ENCODE measurements at places on chromosomes 3 and 15.

- no peak overlapping the region for H3K27ac ChIP-seq
- H3K4me3 ChIP-seq: no peak overlapping the region
- no peaks in the 10 kb centered on the region for H3K27me3 ChIP-seq
- no peaks in the 10 kb centered on the region for H3K4me1 ChIP-seq
Measured at GRCh38 chr3:189813647-189814240, 182.6 kb downstream of the TP63 start.

DNA sequence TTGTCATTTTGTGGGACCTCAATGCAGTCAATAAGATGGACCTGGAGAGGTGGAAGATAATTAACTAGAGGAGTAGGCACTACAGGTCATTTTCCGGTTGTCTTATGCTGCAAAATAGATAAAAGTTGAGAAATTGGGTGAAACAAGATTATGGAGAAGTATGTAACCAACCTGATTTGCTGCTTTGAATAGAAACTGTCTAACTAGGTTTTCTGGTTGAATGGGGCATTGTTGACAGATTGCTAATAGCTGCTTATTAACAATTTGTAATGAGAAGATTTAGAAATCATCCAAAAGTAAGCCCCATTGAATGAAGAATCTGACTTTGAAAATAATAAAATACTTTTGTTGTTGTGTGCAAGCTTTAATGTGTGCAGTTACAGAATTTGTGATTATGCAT is 26.2 kb downstream of the PIAS1 start:
- no peak overlapping the region for H3K27ac ChIP-seq
- DNase-seq: no peak
- no peaks in the 10 kb centered on the region for H3K27me3 ChIP-seq

DNA sequence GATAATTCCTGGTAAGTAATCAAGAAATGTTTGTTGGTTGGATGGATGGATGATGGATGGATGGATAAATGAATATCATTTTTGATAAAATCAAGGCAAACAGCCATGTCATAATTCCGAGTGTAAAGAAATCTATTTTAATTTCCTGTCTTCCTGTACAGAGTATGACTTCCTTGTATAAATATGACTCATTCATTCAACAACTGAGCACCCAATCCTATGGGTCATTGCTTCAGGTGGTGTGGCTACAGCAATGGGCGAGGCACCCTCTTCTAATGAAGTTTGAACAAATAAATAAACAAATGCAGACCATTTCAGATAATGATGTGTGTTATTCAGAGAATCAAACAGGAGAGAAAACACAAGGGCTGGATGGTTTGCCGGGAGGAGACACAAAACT is 198.7 kb downstream of the TNIK start:
- no peaks in the 10 kb centered on the region for H3K27me3 ChIP-seq
- H3K27ac ChIP-seq: no peak overlapping the region
- H3K36me3 ChIP-seq: peaks cover 4% of the 10 kb centered on the region
- H3K4me1 ChIP-seq: peaks cover 70% of the 10 kb centered on the region
- no peak overlapping the region for H3K4me3 ChIP-seq

- DNase-seq: no peak
- H3K27ac ChIP-seq: no peak overlapping the region
- no peak overlapping the region for H3K4me3 ChIP-seq
- peaks cover 4% of the 10 kb centered on the region for H3K36me3 ChIP-seq
- no peaks in the 10 kb centered on the region for H3K27me3 ChIP-seq
Measured at GRCh38 chr3:72487078-72487765, 361.0 kb downstream of the SHQ1 start.

DNA sequence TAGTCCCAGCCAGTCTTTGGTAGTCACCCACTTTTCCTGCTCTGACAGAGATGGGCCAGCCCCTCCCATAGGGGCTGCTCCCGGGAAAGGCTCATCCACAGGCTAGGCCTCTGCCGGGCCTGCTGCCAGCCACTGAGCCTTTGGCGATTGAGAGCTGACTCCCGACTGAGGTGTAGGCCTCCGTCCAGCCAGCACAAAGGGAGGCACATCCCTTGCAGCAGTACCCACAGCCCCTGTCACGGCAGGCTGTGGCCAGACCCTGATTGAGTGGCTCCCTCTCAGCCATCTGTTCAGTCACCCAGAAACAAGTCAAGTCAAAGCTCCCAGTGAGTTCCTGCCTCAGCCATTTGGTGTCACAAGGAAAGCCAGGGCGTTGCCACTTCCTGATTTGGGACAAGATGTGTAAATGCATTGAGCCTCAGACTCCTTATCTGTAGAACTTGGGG is 6.2 kb upstream of the PAK6 start:
- no peak overlapping the region for H3K4me3 ChIP-seq
- H3K36me3 ChIP-seq: peaks cover 17% of the 10 kb centered on the region
- no peak overlapping the region for H3K27ac ChIP-seq
- DNase-seq: no peak
- peaks cover 3% of the 10 kb centered on the region for H3K4me1 ChIP-seq
- H3K27me3 ChIP-seq: peaks cover under 1% of the 10 kb centered on the region

GRCh38 chr3:84906065-84906464 is 52.7 kb upstream of the CADM2 start:
- no peak overlapping the region for H3K4me3 ChIP-seq
- no peak for DNase-seq
- no peak overlapping the region for H3K27ac ChIP-seq
- no peaks in the 10 kb centered on the region for H3K4me1 ChIP-seq

DNA sequence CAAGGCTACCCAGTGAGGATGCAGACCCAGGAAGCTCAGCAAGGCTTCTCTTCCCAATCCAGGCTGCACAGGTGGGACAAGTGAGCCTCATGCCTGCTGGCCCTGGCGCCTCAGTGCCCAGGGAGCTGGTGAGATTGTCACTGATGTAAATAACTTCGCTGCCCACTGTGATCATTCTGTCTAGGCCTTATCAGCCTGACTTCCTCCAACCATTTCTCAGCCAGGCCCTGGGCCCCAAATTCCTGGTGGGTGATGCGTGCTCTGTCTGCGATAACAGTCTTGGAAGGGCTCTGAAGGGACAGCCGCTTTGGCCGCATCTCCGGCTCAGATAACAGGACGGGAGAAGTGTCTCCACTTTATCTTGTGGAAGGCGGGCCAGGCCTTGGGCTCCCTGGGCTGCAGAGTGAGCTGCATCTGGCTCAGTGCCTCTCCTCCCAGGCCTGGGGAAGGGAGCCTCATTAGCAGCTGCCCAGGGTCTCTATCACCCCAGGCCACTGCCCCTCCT is 2.2 kb upstream of the FBLN2 start:
- no peak overlapping the region for H3K4me3 ChIP-seq
- H3K27me3 ChIP-seq: peaks cover 51% of the 10 kb centered on the region
- DNase-seq: no peak
- H3K27ac ChIP-seq: no peak overlapping the region

GRCh38 chr3:130779031-130779430 is 32.4 kb upstream of the PIK3R4 start:
- no peaks in the 10 kb centered on the region for H3K36me3 ChIP-seq
- H3K27me3 ChIP-seq: peaks cover 15% of the 10 kb centered on the region
- no peak for DNase-seq
- H3K4me3 ChIP-seq: no peak overlapping the region

- peaks cover 26% of the 10 kb centered on the region for H3K27me3 ChIP-seq
- H3K27ac ChIP-seq: no peak overlapping the region
- H3K4me3 ChIP-seq: no peak overlapping the region
Measured at GRCh38 chr3:130854208-130854864, 39.5 kb upstream of the ATP2C1 start.

DNA sequence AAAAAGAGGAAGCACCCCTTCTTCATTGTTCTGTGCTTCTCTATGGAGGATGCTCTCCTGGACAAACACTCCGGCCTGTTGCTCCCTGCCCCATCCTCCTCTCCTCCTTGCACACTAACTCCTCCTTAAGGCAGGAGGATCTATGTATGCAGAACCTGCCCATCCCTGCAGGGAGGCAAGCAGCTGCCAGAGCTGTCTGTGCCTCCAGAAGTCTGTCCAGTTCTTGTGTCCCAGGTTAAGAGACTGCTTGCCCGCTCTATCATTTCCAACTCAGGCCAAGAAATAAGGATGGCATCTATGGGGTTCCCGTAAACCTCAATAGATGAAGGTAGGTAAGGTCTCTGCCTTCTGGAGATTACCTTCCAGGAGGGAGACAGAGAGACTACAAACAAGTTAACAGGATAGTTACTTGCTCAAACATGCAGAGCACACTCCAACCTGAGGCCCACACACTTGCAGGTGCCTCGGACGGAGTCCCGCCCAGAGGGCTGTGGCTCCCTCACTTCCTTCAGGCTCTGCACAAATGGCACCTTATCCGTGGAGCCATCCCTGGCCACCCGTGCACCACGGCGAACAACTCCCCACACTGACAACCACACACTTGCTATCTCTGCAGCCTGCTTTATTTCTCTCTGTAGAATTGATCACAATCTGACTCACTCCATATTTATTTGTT is 6.9 kb downstream of the XXYLT1 start:
- H3K27me3 ChIP-seq: no peaks in the 10 kb centered on the region
- no peak for DNase-seq
- no peaks in the 10 kb centered on the region for H3K36me3 ChIP-seq
- H3K27ac ChIP-seq: no peak overlapping the region

DNA sequence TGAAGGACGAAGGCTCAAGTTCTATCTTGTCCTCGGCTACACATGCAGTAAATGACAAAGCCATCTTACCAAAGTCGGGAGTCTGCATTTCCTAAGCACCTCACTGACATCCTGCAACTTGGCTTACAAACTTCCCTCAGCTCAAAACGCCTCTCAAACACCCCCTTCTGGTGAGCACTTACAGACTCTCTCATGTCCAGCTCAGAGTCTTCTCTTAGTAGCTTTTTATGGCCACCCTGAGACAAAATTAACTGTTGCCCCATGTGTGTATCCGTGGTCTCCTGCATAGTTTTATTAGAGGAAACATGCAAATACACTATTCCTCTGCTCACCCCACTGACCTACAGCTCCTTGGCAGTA is 819.7 kb downstream of the FHIT start:
- H3K4me1 ChIP-seq: no peaks in the 10 kb centered on the region
- H3K36me3 ChIP-seq: no peaks in the 10 kb centered on the region
- H3K27ac ChIP-seq: no peak overlapping the region
- no peak for DNase-seq
- no peak overlapping the region for H3K4me3 ChIP-seq

- no peaks in the 10 kb centered on the region for H3K36me3 ChIP-seq
- no peak for DNase-seq
- H3K27me3 ChIP-seq: peaks cover 3% of the 10 kb centered on the region
- peaks cover 22% of the 10 kb centered on the region for H3K4me1 ChIP-seq
- H3K27ac ChIP-seq: no peak overlapping the region
Measured at GRCh38 chr3:71502066-71502625, 81.4 kb downstream of the FOXP1 start.

GRCh38 chr15:70050441-70050840 is 47.3 kb downstream of the TLE3 start:
- peaks cover 38% of the 10 kb centered on the region for H3K36me3 ChIP-seq
- no peak overlapping the region for H3K4me3 ChIP-seq
- H3K27ac ChIP-seq: no peak overlapping the region
- no peak for DNase-seq
- no peaks in the 10 kb centered on the region for H3K27me3 ChIP-seq

DNA sequence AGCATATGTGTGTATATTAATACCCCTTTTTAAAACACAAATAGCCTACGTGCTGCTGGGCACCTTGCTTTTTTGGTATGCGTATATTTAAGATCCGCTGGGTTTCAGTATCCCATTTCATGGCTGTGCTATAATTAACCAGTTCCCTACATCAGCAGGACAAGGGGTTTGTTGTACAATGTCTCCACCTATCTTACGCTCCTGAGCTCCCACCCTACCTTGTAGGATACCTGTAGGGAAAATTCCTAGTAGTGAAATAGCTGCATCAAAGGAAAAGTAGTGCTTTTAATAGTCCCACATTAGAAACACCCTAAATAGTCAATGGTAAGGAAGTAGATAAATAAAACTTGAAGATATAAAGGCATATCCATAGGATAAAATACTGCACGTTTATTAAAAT is 1.4 kb downstream of the MAP6D1 start:
- H3K4me3 ChIP-seq: peak overlapping the region; percentile 53
- no peaks in the 10 kb centered on the region for H3K36me3 ChIP-seq
- H3K4me1 ChIP-seq: peaks cover 12% of the 10 kb centered on the region
- DNase-seq: no peak
- no peak overlapping the region for H3K27ac ChIP-seq
- peaks cover 13% of the 10 kb centered on the region for H3K27me3 ChIP-seq

DNA sequence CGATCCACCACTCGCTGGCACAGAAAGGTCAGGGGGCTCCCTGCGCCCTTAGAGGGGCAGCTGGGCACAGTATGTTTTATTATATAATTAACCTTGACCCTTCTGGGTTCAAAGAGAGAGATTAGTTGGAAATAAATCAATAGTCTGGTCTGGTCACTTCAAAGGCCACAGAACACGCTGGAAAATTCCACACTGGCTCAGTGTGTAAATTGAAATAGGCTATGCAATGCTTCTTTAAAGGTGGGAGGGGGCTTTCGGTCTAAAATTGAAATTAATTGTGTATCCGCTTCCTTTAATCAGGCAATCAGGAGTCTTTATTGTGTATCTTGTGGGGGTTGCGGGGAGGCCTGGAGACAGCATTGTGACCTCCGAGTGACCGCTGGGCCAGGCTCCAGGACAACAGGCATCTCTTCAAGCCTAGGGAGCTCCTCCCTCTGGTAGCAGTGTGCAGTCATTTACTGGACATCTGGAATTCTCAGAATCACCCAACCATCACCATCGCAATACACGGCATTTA is 8.0 kb downstream of the RNU5B-1 start:
- H3K27me3 ChIP-seq: no peaks in the 10 kb centered on the region
- no peaks in the 10 kb centered on the region for H3K4me1 ChIP-seq
- DNase-seq: no peak
- no peak overlapping the region for H3K27ac ChIP-seq
- no peaks in the 10 kb centered on the region for H3K36me3 ChIP-seq

GRCh38 chr3:151769175-151769574 is 35.4 kb downstream of the AADACL2 start:
- no peak overlapping the region for H3K4me3 ChIP-seq
- no peak overlapping the region for H3K27ac ChIP-seq
- no peak for DNase-seq
- no peaks in the 10 kb centered on the region for H3K4me1 ChIP-seq
- no peaks in the 10 kb centered on the region for H3K36me3 ChIP-seq

DNA sequence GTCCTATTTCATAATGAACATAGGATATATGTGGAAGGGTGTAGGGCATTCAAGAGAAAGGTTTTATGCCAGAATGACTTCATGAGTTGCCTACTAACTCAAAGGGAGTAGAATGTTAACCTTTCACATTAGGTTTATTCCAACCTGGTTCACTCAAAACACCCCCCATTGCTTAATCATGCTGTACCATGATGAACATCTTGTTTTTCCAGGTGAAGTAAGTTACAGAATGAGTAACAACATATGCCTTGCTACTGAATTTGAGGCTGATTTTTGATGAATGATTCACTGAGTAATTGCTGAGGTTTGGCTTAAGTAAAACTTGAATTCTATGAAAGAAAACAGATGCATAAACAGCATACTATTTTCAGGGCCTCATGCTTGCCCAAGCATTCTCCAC is 5.9 kb upstream of the CLDN16 start:
- no peak for DNase-seq
- H3K36me3 ChIP-seq: no peaks in the 10 kb centered on the region
- H3K27ac ChIP-seq: no peak overlapping the region
- H3K4me3 ChIP-seq: no peak overlapping the region
